RPMI7951 (cell line): ENCODE measurements at places on chromosomes 16 and 17. TPM values are rescaled to one million over a fixed set of nuclear protein-coding genes. Genes with fewer than 3 reads are reported as not detected.

DNA sequence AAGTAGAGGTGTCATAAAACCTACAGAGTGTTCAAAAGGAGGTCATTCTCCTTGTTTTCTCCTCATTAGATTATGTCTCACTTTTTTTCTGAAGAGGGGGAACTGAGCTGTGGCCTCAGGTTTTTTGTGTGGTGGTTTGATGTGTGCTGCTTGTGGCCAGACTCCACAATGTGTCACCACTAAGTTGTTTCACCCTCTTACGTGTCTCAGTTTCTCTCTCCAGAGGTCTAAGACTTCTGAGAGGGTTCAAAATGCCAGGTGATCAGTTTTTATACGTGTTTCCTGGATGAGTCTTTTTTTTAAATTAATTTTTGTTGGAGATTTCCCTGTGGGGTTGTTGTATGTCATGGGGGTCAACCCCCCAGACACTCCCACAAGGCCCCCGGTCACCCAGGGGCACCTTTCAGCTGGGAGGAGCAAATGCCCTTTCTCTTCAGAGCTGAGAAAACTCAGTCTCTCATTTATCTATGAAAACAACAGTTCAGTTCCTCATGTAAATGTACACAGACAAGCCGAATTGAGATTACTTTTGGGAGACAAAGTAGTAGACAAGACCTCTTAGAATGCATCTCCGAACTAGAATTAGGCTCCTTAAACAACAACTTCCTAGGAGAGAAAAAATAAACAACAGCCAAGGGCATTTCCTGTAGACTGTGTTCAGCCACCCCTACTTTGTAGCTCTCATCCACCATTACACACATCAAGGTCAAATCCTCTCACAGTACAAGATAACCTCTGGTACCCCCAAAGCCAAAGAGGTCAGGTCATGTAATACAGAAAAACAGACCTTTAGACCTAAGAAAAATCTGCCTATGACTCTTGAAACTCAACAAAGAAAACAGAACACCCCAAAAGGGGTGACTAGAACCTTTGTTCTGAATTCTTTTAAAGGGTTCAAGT lies 23.9 kb upstream of the TMEM98 start:
- DNase-seq, result no peak

DNA sequence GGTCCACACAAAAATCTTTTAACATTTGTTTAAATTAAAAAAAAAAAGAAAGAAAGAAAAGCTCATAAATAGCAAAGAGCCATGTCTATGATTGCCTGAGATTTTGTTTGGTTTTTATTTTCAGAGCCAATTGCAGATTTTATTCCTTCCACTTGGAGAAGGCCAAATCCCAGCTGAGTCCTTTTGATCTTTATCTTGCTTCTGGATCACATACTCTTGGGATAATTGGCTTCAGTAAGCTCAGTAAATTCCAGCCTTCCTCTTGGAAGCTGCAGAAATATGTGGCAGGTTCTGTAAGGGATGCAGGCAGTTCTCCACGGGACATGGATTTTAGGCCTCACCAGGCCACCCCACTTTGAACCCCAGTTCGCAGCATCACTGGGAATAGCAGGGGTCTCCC lies 63.3 kb upstream of the TMC5 start:
- DNase-seq, result no peak

GRCh38 chr17:2792366-2793169 lies 3.7 kb upstream of the RAP1GAP2 start:
- DNase-seq, result no peak

DNA sequence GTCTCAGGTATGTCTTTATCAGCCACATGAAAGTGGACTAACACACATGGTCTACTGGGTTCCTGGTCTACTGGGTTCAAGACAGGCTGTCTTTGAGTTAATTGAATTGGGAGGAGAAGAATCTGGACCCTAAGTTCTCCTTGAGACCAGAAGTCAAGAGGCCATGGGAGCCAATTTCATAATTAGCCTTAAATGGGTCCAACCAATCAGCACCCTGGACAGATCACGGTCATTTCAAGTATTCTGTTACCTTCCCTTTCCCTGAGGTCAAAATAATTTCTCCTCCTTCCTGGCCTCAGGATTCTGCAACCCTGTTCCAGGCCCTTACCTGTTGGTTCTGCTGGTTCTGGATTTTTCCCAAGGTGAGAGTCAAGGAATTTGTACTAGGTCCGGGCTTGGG lies 23.8 kb downstream of the OSBPL7 start:
- peak; percentile 15 for DNase-seq

DNA sequence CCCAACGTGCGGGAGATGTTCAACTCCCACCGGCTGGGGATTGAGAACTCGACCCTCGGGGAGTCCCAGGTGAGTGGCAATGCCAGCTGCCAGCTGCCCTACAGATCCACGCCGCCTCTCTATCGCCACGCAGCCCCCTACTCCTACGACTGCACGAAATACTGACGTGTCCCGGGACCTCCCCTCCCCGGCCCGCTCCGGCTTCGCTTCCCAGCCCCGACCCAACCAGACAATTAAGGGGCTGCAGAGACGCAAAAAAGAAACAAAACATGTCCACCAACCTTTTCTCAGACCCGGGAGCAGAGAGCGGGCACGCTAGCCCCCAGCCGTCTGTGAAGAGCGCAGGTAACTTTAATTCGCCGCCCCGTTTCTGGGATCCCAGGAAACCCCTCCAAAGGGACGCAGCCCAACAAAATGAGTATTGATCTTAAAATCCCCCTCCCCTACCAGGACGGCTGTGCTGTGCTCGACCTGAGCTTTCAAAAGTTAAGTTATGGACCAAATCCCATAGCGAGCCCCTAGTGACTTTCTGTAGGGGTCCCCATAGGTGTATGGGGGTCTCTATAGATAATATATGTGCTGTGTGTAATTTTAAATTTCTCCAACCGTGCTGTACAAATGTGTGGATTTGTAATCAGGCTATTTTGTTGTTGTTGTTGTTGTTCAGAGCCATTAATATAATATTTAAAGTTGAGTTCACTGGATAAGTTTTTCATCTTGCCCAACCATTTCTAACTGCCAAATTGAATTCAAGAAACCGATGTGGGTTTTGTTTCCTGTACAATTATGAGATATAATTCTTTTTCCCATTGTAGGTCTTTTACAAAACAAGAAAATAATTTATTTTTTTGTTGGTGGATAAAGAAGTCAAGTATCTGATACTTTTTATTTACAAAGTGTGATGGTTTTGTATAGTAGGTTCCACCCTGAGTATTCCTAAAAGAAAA lies 2.3 kb downstream of the FOXC2 start:
- DNase-seq, result no peak

DNA sequence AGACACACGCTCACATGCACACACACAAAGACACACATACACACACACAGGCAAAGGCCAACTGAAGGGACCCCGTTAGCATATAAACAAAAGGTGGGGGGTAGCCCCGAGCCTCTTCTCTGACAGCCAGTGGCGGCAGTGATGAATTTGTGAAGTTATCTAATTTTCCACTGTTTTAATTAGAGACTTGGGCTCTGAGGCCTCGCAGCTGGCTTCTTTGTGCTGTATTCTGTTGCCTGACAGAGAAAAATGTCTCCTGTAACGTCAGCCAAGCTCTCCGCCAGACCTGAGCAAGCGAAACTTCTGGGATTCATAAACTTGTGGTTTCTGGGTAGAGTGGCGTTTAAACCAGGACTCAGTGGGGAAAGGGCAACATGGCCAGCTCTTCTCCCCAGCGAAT lies 113.9 kb upstream of the FOXF1 start:
- DNase-seq, result peak; percentile 87

GRCh38 chr17:49508866-49509587 lies 13.9 kb downstream of the NGFR start:
- no peak for DNase-seq

GRCh38 chr17:48282303-48282702 lies 147.7 kb downstream of the SKAP1 start:
- DNase-seq, result no peak

- no peak for DNase-seq
Measured at GRCh38 chr17:82243648-82244412, 15.0 kb downstream of the SLC16A3 start.

The PSMB10 gene
- 75.7 and 107 TPM in 2 replicates for total RNA-seq

The TMEM97 gene
- 23.1 and 27.9 TPM in 2 replicates for total RNA-seq

The NECAB2 gene
- total RNA-seq, result not detected in 2 replicates

The HBQ1 gene
- total RNA-seq, result not detected in 2 replicates

The DPEP1 gene
- total RNA-seq, result 0.24 and 0.29 TPM in 2 replicates
